ENCODE measurements at places on chromosomes 12 and 14.

- no peak for DNase-seq
These were observed 29.2 kb upstream of the FOS start for GRCh38 chr14:75249251-75249957.

GRCh38 chr12:48556631-48557030, 13.2 kb downstream of the LALBA start:
- no peak for DNase-seq

- no peak for DNase-seq
These were observed 7.4 kb downstream of the CDKN1B start for GRCh38 chr12:12724421-12725085.

DNA sequence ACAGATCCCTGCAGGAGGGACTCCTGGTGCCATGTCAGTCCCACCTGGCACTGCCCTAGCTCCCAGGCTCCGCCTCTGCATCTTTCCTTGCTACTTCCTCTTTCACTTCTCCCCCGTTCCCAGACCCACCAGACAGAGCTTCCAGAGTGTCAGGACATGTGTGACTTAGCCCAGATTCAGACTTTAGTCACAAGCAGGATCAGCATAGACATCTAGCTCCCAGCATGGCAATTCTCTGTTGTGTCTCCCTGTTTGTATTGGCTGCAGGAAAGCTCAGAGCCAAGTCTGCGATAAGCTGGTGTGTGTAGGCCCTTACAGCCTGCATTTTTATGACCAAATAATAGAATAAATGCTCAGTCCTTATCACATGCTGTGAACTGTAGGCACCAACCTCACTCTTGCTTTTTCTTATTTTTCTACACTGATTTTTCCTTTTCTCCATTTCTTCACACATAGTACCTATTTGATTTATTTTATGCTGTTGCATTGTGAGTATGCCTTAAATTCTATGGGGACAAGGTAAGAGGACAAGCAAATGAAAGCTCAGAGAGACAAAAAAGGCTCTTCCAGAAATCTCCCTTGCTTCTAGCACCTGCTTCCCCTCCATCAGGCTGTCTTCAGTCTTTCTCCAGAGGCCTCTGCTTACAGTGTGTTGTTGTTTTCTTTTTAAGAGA, 5.9 kb downstream of the DHRS2 start:
- DNase-seq = no peak

- no peak for DNase-seq
These were observed 782 bp upstream of the PIWIL1 start for GRCh38 chr12:130336723-130337487.

DNA sequence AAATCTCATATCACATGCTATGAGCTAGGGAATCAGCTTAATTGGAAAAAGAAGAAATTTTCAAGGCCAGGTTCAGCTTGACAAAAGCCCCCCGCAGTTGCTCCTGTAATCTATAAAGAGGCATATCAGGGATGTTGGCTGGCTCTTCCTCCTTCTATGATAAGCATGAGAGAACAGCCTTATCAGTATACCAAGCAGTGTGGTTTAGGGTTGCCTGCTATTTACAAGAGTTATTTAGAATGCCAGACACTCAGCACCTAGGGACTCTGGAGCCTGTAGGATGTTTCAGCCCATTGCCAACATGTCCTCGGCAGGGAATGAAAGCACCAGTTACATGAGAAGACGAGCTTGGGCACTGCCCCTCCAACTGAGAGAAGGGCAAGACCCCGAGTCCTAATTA, 89.5 kb upstream of the TMPO start:
- DNase-seq = no peak

- DNase-seq = no peak
These were observed 27.2 kb upstream of the ADAMTS20 start for GRCh38 chr12:43579206-43579605.

- no peak for DNase-seq
These were observed 1519.5 kb upstream of the SEL1L start for GRCh38 chr14:83053022-83053710.

- no peak for DNase-seq
These were observed 128.8 kb downstream of the CCDC60 start for GRCh38 chr12:119463211-119463926.

- DNase-seq = no peak
These were observed 1.6 kb downstream of the TMEM179 start for GRCh38 chr14:104602933-104603325.

DNA sequence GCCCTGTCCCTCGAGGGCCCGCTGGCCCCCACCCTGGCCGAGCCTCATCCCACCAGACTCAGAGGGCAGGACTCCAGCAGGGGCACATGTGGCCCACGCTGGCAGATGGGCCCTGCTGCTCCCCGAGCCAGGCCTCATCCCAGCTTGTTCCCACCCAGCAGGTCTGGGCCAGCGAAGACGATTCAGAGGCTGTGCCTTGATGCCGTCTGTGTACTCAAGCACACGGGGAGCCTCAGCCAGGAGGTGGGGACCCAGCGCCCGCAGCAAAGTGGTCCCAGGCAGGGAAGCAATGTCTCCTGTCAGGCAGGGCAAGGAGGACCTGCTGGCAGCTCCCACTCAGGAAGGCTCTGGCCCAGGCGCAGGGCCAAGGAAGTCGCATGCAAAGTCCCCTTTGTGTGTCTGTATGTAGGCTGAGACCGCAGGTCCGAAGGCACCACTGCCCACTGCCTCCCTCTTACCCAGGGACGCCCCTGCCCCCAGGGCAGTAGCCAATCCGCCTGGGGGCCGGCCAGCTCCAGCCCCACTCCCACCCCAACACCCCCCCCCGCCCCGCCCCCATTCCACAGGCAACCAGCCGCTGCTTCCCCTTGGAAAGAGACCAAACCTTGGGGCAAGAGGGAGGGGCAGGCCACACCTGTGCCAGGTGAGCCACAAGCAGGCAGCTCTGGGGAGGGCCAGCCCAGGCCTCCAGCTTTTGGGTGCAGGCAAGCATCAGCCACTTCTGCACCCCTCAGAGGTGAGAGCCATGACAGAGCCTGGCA, 9.4 kb downstream of the DEGS2 start:
- no peak for DNase-seq

DNA sequence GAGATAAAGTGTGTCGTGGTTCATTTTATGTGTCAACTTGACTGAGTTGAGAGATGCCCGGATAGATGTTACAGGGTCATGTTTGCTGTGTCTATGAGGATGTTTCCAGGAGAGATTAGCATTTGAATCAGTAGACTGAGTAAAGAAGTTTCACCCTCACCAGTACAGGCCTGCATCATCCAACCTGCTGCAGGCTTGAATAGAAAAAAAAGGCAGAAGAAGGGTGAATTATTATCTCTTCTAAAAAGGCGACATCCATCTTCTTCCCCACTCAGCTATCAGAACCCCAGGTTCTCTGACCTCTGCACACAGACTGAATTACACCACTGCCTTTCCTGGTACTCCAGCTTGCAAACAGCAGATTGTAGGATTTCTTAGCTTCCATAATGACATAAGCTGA, 1293.7 kb upstream of the FLRT2 start:
- no peak for DNase-seq

- no peak for DNase-seq
These were observed 154.8 kb downstream of the PRKCH start for GRCh38 chr14:61476105-61476753.

GRCh38 chr12:91178139-91178561, 4.5 kb downstream of the DCN start:
- no peak for DNase-seq

- no peak for DNase-seq
These were observed 1.5 kb downstream of the EML5 start for GRCh38 chr14:88791252-88791621.

DNA sequence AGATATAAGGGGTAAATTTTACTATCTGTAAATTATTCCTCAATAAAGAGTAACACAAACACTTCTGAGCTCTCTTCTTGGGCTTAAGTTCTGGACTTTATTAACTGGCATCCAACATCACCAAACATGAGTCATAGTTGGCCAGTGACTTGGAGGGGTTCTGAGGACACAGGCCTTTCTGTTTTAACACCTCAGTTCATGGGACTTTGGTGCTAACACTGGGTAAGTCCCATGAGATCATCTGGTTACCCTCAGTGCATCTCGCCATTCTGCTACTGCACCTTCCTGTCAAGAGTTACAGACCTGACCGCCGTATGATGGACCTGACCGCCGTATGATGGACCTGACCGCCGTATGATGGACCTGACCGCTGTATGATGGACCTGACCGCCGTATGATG, 9.9 kb downstream of the SLC15A4 start:
- DNase-seq = no peak

- peak; percentile 63 for DNase-seq
These were observed 23.0 kb downstream of the OR10P1 start for GRCh38 chr12:55659486-55660385.

DNA sequence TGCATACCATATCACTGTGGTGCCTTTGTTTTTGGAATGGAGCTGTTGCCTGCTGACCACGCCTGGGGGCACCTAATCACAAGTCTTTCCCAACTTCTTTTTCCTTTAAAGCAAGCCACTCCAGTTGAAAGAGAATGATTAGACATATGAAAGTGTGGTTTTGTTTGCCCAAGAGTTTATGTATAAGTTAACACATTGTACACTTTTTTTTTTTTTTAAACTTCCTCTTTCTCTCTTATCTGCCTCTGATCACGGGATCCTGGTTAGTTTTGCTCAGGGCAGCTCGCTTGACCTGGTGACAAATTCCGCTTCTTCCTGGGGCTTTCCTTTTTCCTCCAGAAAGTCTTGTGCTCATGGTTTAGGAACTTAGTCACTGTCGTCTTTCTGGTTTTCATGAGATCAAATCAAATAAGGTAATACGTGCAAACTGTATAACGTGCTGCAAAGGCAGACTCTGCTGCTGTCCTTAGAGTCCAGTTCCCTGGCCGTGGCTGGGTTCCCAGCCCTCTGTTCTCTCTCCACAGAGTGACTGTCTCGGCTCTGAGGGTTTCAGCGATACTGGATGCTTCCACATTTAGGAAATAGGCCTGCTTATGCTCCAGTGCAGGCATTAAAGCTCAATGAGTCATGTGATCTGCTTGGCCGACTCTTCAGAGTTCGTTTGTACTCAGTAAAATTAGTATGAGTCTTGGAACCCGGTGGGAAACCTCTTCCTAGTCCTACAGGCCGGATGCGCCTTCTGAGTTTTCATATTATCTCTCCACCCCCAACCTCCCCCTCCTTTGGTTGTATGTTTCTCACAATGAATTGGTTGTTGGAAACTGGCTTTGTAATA, 15.2 kb downstream of the RASSF3 start:
- peak; percentile 75 for DNase-seq

DNA sequence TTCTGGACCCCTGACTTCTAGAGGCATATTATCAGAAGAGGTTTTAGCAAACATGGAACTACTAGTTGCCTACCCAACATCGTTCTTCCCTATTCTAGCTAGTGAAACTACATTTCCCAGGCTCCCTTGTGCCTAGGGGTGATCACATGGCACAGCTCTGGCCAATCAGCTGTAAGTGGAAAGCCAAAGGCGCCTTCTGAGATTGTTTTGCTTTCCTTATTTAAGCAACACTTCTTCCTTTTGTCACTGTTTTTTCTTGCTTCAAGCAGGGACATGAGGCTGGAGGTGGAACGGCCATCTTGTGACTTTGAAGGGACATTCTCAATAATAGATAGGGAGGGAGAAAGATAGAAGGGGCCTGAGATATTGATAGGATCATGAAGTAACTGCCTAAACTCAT, 136.7 kb downstream of the ZNF664 start:
- peak; percentile 38 for DNase-seq

- no peak for DNase-seq
These were observed 137.3 kb downstream of the ETV6 start for GRCh38 chr12:11786638-11787365.

DNA sequence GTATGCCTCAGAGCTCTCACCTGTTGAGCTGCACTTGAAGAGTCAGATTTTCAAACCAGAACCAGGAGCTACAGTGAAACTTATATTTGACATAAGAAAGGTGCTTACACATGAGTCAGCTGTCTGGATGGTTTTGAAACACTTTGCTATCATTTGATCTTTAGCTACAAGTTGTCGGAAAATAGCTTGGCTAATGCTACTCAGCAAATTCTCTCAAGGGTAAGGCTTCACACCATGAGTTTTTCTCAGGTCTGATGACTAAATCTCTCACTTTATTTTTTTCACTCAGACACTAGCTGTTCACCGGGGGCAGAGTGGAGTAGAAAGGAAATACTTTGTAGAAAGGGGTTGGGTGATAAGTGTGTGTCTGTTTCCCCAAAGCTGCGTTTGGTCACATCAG, 171.8 kb downstream of the FLRT2 start:
- DNase-seq = no peak

DNA sequence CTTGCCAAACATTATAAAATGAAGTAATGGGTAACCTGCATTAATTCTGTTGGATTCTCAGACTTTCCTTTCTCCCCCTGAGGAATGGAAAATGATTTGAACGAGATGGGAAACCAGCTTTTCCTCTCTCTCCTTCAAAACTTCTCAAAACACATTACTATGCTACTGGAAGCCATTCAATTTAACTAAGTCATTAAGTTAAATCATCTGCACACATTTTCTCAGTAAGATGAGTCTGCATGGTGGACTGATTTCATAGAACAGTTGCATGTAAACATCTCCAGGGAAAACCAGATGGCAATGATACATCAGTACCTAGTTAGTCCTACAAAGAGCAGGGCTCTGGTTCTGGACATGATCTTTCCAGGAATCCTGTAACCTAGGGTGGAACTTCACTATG, 59.9 kb downstream of the BMP4 start:
- DNase-seq = no peak

GRCh38 chr12:104815935-104816334, 142.2 kb downstream of the SLC41A2 start:
- no peak for DNase-seq

DNA sequence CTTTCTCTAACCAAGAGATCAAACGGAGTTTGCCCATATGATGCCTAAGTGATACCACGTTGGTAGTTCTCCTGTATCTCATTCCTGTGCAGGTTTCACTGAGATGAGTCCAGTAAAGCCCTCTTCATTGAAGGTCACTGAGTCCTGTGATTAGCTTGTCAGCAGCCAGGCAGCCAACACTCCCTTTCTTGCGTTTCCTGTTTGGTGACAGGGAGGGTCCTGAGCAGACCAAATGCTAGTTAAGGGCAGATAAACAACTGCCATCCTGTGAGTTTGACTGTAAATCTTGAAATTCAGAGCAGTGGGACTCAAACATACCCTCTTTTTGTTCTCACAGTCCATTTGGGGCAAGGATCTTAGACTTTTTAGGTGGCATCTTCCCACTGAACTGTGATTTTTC, 39.4 kb downstream of the ZNF641 start:
- no peak for DNase-seq

- DNase-seq = no peak
These were observed 33.4 kb downstream of the ANO4 start for GRCh38 chr12:100827901-100828520.

- no peak for DNase-seq
These were observed 12.9 kb downstream of the ANKRD13A start for GRCh38 chr12:110012137-110012536.

DNA sequence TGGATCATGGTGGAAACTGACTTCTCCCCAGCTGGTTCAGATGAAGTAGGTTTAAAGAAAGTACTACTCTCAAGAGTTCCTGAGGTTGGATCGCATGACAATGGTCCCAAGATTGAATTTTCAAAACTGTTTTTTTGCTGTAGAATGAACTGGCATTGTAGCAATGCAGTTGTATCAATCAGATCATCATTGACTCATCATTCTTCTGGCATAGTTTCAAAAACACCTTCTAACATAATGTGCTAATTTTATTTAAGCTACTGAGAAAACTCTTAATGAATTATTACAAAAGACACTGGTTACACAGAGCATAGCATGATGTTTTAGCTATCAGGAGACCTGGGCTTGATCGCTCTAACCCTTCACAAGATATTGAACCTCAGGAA, 384.5 kb upstream of the DCN start:
- no peak for DNase-seq

- no peak for DNase-seq
These were observed 615 bp downstream of the CDKN1B start for GRCh38 chr12:12717586-12718380.

Data from left cardiac atrium (tissue), 4 donors.